Cerebellum (tissue), 4 donors: ENCODE measurements at places on chromosomes 16 and 17. TPM values are rescaled to one million over a fixed set of nuclear protein-coding genes. Genes with fewer than 3 reads are reported as not detected.

CLDN7 gene
- 0.54 TPM for total RNA-seq

APOH gene
- 0.36 TPM for total RNA-seq

WNK4 gene
- total RNA-seq, result 0.82 TPM

PLCD3 gene
- total RNA-seq, result 9.5 TPM

SLC16A5 gene
- 1.1 TPM for total RNA-seq
